MV-4-11 (cell line): ENCODE measurements at places on chromosomes 13 and 19.
A peak's percentile ranks its signal among the peaks of the same experiment; 100 is the strongest.

GRCh38 chr13:105936816-105937215 lies 598.6 kb downstream of the EFNB2 start:
- DNase-seq = peak; percentile 73

- DNase-seq = no peak
These were observed 1.2 kb downstream of the GJB2 start for GRCh38 chr13:20191311-20192157.

DNA sequence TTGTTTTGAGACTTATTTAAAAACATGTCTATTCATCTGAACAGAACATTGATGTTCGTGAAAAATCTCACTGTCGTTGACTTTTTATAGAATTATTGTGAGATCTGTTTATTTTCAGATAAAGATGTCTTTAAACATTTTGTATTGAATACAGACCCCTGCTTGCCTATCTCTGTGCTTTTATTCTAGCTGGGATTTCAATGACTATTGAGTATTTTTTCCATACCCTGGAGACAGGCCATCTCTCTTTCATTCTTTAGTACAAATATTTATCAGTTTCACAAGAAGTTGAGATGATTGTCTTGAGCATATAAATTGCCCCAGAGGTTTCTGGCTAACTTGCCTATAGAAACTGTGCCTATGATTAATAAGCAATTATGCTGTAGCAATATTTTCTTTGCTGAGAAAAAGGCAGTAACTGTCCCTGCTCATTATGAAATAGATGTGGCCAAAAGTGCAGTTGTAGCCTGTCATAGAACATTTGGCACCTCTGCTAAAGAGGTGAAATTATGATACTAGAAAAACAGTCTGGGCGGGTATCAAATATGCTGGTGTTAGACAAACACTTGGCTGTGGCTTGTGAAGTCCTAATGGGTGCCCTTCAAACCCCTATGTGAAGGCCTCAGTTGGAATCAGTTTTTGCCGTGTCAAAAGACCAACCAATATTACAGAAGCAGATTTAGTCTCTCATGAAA lies 360.6 kb downstream of the HS6ST3 start:
- DNase-seq = no peak

- no peak for DNase-seq
These were observed 1711.8 kb downstream of the SLITRK5 start for GRCh38 chr13:89382981-89383380.

DNA sequence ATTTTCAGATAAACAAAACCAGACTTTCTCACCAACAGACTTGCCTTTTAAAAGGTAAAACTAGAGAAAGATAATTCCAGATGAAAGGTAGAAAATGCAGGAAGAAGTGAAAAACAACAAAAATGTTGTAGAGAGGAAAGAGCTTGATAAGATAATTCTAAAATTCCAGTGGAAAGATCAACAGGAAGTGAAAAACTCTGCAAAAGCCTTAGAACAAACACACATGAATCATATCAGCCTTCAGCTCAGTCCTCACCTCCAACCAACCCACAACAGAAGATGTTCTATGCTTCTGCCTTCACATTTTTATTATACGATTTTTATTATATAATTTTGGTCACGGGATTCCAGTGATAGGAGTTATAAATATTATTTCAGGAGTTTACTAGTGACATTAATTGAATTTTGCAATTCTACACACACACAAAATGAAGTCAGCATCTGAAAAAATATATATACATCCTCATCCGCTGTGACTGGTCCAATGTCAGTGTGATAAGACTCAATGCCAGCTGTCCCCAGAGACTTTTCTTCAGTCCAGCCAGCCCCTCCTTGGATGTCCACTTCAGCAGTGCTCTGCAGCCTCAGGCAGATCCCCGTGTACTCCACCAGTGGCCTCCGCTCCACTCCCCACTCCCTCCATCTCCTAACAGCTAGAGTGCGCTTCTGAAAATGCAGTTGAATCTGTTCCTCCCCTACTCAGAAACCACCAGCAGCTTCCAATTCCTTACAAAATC lies 57.9 kb downstream of the GADD45B start:
- DNase-seq = peak; percentile 28

- DNase-seq = peak; percentile 100
These were observed 9.9 kb upstream of the FPR3 start for GRCh38 chr19:51784922-51785690.

DNA sequence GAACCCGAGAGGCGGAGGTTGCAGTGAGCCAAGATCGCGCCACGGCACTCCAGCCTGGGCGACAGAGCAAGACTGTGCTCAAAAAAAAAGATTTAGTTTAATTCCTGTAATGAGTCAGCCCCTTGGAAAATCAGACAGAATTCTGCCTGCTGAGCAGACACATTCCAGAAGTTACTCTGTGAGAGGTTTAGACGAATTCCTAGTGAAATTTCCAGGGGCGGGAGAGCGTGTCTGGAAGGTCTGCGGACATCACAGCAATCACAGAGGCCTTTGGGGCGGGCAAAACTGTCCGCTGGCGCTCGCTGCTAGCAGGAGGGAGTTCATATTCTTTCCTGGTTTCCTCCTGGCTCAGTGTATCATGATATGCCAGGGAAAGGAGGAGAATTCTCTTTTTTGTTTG lies 17.5 kb downstream of the MISP start:
- DNase-seq = no peak
